ENCODE measurements at places on chromosomes 16 and 17.

- DNase-seq, result no peak
These were observed 345.3 kb downstream of the CA10 start for GRCh38 chr17:51813140-51813783.

DNA sequence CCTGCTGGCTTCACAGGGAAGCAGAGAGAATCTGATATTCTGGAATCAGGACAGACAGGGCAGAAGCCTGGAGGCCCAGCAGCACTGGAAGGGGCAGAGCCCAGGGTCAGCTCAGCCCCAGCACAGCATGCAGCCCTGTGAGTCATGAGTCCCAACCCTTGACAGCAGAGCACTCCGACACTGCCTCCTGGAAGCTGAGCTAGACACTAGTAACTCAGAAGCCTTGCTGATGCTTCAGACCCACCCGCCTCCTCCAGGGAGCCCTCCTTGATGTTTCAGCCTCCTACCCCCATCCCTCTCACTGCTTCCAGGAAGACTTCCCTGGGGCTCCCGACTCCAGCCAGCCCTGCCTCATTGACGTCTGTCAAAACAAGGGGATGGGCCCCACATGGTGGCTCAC is 6.9 kb downstream of the CAMKK1 start:
- DNase-seq, result no peak

DNA sequence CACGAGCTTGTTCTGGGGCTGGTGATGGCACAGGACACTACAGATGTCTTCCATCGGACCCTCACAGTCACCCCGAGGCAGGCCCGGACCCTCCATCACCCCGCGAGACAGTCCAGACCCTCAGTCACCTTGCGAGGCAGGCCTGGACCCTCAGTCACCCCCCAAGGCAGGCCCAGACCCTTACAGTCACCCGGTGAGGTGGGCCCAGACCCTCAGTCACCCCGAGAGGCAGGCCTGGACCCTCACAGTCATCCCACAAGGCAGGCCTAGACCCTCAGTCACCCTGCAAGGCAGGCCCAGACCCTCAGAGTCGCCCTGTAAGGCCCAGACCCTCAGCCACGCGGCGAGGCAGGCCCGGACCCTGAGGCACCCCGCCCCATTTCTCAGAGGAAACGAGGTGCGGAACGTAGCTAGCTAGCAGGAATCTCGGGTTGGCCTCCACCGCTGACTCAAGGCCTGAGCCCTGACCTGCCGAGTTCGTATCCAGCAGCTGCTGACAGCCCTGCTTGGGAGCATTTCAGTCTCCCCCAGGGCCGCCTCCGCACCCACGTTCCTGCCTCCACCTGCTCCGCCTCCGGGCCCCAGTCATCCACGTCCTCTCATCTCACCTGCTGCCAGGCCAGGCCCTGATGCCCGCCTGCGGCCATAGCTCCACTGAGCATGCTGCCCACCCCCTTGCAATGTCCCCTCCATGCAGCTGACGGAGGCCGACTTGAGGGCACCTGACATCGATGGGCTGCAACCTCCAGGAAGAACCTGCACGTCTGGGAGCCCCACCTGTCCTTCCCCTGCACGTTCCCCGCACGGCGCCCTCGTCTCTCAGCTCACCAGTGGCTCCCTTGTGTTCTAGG is 28.7 kb downstream of the RPH3AL start:
- DNase-seq, result no peak

- DNase-seq, result no peak
These were observed 16.3 kb downstream of the PIK3R5 start for GRCh38 chr17:8949061-8949661.

DNA sequence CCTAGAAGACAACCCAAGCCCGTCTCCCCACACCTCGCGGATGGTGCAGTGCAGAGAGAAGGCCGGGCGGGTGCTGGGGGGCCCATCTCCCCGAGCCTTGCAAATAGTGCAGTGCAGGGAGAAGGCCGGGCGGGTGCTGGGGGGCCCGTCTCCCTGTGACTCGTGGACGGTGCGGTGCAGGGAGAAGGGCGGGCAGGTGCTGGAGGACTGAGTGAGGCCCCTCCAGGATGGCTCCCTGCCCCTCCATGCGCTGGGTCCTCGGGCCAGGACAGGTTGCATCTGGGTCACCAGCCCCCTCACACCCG is 40.0 kb upstream of the ACSF3 start:
- no peak for DNase-seq

DNA sequence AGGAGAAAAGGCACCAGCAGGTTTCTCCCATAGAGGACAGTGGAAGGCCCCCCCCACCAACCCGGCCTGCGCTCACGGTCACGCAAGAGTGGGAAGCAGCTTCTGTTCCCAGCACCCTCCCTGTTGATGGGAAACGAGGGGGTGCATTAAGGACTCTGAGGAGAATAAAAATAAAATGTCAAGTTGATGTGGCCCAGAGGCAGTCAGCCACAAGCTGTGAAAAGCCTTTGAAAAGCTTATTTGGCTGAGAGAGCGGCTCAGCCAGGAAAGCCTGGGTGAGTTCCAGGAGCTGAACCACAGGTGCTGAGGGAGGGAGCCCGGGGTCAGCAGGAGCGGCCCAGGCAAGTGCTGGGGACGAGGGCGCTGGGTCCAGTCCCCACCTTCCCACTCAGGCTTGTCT is 26.9 kb upstream of the SPATA32 start:
- no peak for DNase-seq

GRCh38 chr17:55961386-55961785 is 191.9 kb upstream of the ANKFN1 start:
- no peak for DNase-seq

GRCh38 chr17:76570457-76570856 is 15.2 kb downstream of the ST6GALNAC2 start:
- no peak for DNase-seq

GRCh38 chr16:73891129-73891542 is 405.5 kb upstream of the PSMD7 start:
- no peak for DNase-seq

- DNase-seq, result no peak
These were observed 26.7 kb upstream of the ADORA2B start for GRCh38 chr17:15918261-15918660.

Data from NCI-H1417 treated with DMSO at 0.1 percent for 48 hours (cell line).